ENCODE measurements at places on chromosomes 3 and 15.

- DNase-seq, result peak; percentile 38
Measured at GRCh38 chr3:63910891-63911290, 1.3 kb downstream of the SCAANT1 start.

GRCh38 chr3:73513260-73513659 is 111.5 kb downstream of the PDZRN3 start:
- no peak for DNase-seq

DNA sequence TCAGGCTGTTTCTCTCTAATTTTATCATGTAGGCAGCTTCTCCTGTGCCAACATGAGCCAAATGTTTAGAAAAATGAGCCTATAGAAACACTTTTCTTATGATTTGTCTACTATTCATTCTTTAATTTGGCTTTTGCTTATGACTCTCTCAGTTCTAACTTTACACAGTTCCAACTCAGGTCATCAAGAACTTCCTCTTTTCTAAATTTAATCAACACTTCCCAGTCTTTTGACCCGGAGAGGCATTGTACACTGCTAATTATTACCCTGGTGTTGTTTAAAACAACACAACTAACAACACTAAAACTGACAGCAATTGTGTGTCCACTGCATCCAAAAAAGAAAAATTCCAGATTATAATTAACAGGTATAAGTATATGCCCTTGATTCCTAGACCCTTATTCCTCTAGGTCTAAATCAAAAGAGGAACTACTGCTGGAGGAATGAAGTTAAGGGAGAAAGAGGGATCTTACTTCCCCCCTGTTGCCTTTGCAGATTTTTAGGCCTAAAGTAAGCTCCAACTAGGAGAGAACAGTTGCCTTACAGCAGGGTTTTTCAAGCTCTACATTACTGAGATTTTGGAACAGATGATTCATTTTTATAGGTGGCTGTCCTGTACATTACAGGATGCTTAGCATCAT is 332.2 kb upstream of the GOLIM4 start:
- DNase-seq, result no peak

DNA sequence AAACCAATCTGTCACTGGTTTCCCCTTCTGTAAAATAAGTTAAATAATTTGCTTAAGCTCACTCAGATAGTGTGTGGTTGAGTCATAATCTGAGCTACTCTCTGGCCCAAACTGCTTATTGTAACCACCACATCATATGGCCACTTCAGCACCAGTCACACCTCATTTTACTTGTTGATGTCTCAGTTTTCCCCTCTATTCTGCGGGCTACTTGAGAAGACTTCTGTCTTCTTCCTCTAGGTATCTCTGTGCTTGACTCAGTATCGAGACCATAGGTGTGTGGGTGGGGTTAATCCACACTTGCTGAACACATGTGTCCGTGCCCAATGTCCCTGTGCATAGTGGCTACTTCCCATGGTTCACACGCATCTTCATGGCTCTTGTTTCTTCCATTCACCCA is 32.9 kb downstream of the CRYGS start:
- DNase-seq, result no peak

GRCh38 chr3:65368866-65369265 is 669.9 kb downstream of the MAGI1 start:
- DNase-seq, result no peak

GRCh38 chr3:160531311-160531710 is 34.1 kb downstream of the KPNA4 start:
- no peak for DNase-seq

All from astrocyte (in vitro differentiated cells and primary cell).